ENCODE measurements at places on chromosomes 1 and 21.

DNA sequence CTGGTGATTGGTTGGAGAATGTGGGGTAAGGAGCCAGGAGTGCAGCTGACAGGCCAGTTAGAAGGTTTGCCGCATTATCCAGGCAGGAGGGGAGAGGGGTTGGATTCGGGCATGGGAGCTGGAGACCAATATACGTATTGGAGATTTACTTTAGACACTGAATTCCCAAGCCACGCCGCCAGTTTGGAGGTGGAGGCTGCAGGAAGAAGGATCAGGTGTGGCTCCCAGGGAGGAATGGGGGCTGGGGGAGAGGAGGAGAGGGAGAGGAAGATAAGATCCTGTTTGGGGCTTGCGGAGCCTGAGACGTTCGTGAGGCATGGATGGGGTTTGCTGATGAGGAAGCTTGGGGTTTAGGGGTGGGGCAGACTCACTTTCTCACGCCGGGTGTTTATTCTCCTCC is 155.1 kb upstream of the IGSF21 start:
- DNase-seq, result no peak

DNA sequence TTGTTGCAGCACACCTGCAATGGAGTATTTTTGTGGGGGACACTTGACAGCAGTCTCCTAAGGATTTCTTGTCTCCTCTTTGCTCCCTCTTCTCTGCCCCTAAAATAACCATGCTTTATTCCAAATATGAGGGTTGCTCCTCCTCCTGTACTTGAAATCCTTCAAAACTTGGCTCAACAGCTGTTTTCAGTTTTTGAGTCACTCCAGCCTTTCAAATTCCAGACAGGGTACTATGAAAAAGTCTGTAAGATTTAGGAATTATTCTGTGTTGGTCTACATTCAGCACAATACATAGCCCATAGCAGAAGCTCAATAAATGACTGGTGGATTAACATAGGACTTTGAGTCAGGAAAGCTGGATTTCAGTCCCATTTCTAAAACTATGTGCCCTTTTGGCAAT is 5.5 kb downstream of the AP4B1 start:
- DNase-seq, result no peak

- DNase-seq, result no peak
Observed at GRCh38 chr1:165463978-165464377, 19.1 kb upstream of the RXRG start.

DNA sequence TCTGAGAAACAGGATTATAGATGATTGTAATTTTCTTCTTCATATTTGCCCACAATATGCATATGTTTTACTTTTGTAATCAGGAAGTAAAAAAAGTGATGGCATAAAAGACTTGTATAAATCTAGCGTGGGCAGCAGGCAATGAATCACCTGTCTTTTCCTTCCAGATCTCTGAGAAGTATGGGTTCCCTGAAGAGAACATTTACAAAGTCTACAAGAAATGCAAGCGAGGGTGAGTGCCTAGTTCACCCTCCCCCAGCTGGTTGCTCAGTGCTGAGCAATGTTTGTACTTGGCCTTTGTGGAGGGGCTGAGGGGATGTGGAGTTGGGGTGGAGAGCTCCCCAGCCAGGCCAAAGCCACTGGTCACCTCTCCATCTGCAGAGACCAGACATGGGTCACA is 30.7 kb downstream of the GRHL3 start:
- no peak for DNase-seq

DNA sequence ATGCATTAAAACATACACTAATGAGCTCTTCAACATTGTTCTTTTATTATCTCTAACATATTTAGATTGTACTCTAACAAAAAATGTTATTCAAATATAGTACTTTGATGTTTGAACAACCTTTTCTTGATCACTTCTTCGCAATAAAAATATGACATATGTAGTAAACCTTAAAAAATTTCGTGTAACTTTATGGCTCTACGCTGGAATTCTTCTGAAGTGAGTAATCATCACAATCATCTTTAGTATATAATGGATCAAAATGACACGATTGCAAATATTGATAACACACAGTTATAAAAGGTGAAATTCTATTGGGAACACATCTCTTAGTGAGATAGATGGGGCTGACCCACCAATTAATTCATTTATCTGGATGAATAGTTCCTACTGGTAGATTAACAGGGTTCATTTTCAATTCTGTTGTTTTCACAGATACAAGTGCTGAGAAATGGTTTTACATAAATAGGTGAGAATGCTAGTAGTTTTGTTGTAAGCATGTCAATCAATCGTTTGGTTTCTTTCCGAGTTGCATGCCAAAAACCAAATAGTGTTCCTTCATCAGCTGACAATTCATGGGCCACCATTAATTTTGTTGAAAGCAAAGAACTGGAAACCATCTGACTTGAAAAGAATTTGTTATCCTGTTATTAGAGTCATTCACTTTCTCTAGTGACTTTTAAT is 1.5 kb upstream of the ZMPSTE24 start:
- DNase-seq, result no peak

- DNase-seq, result no peak
Observed at GRCh38 chr1:104932949-104933679, 1183.4 kb downstream of the AMY1C start.

GRCh38 chr1:64112281-64112680 is 91.1 kb upstream of the UBE2U start:
- peak; percentile 36 for DNase-seq
